Spinal cord (tissue), 10 donors: ENCODE measurements at places on chromosomes 5 and 9. TPM values are rescaled to one million over a fixed set of nuclear protein-coding genes. Genes with fewer than 3 reads are reported as not detected.

Gene LAMC3
- total RNA-seq, result 24.1 TPM

Gene RANBP6
- 36.8 TPM for total RNA-seq

Gene PCDH1
- 48.6 TPM for total RNA-seq

Gene GRIA1
- total RNA-seq, result 21.4 TPM

Gene LCN9
- not detected for total RNA-seq

Gene GABRA1
- total RNA-seq, result 5.5 TPM

Gene IFT74
- 26.4 TPM for total RNA-seq

Gene TUSC1
- total RNA-seq, result 12.8 TPM

Gene ARHGEF37
- 22.3 TPM for total RNA-seq

Gene PWWP2A
- 34.8 TPM for total RNA-seq
